ENCODE measurements at places on chromosomes 2 and 18.

DNA sequence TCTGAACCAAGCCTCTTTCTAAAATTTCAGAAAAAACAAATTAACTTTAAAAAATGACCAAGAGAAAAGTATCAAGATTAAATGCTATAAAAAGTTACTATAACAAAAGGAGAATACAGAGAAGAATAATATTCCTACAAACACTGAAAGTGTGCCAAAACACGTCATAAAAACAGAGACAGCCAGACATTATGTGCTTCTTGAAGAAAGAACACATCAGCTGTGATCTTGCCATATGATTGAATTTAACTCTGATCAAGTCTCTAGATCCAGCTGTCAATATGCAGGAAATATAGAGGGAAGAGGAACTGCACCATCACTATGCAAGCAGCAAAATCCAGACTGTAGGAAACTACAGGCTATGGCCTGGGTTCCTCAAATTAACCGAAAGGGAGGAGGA is 33.7 kb upstream of the COL5A2 start:
- no peak for DNase-seq

DNA sequence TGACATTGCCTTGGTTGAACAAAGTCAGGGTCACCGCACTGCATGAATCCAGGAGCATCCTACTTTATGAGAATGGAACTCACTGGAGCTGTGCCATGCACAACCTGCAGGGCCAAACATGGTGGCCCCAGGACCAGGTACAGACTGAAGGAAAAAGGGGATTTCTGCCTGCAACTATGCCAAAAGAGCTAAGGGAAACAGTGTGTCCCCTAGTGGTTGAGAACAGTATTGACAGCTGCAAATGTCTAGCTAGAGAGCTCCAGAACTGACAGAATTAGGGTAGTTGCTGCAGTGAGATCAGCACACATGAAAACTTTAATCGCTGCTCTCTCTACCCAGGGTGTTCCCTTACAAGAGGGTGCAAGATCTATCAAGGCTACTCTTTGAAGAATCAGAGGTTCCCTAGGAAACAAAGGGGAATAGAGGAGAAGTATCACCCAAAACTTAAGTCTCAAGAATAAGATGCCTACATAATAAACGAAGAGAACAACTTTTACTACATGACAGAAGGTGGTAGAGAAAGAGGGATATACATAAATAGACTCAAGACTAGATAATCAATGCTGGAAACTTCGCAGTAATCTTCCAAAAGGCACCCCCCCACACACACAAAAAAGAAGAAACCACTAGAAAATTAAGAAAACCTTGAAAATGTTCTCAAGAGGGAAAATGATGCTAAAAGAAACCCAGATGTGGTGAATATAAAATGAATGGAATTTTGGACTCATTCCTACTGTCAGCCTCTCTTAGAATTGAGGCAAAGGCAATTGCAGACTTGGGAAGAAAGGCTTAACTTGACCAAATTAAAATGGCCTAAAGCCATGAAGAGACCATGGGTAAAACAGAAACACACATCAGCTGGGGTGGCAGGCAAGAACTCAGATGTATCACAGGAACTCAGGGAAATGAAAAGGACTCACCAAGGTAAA is 43.6 kb upstream of the IHH start:
- no peak for DNase-seq

DNA sequence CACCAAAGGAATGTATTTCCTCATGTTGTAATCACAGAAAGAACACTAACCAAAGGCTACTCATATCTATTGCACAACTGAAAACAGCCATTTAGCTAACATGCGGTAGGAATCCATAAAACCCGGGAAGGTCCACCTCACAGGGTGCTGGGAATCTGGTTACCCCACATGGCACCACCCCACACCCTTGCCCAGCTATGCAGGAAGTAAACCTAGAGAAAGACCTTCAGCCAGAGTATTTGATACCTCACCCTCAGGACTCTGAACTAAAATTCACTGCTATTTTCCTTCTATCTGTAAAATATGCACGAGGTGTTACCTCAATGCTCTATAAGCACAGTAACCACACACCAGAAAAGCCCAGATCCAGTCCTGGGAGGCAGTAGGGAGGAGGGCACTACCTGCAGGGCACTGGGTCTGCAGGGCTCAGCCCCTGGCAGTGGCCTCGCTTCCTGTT is 45.8 kb downstream of the PTPN2 start:
- no peak for DNase-seq

GRCh38 chr2:159130302-159130701 is 156.2 kb downstream of the WDSUB1 start:
- no peak for DNase-seq

- DNase-seq: no peak
Measured at GRCh38 chr2:127615511-127616166, 30.3 kb upstream of the GPR17 start.

DNA sequence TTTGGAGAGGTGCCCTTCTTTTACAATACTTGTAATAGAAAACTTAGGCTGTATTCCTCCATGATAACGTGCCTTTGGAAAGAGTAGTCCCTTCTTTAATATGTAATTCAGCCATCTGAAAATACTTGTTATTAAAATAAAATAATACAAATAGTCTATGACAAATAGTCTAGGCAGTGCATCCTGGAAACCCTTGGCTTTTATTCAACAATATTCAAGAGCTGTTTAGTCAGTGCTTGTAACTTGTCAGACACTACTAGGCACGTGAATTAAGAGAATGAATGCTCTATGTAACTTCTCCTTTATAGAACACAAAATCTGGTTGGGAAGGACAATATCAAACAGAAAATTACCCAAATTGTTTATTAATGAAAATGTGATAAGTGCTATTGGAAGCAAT is 388.2 kb downstream of the MTX2 start:
- DNase-seq: no peak

DNA sequence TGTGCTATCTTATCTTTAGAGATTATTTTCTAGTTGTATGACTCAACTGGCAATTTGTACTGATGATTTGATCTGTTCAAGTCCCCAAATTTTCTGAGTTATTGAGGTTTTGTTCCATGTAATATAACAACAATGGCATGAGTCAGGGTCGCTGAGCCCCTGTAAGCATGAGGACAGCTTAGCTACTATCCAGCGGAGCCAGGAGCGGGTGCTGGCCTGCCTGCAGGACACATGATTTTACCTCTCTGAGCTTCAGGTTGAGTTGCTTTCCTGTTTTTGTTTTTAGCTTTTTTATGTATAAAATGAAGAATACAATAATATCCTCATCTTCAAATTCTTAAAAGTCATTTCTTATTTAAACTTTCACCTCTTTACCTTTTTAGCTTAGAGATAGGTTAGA is 561.1 kb downstream of the CNTNAP5 start:
- no peak for DNase-seq

- DNase-seq: no peak
Measured at GRCh38 chr2:173866874-173867618, 98.1 kb downstream of the SP3 start.

GRCh38 chr2:227406177-227407031 is 18.7 kb upstream of the SCYGR1 start:
- no peak for DNase-seq

- DNase-seq: no peak
Measured at GRCh38 chr18:41974796-41975201, 19.8 kb downstream of the PIK3C3 start.

- no peak for DNase-seq
Measured at GRCh38 chr2:143545059-143545948, 416.1 kb downstream of the ARHGAP15 start.

GRCh38 chr2:45567974-45568789 is 42.9 kb downstream of the SRBD1 start:
- DNase-seq: no peak

DNA sequence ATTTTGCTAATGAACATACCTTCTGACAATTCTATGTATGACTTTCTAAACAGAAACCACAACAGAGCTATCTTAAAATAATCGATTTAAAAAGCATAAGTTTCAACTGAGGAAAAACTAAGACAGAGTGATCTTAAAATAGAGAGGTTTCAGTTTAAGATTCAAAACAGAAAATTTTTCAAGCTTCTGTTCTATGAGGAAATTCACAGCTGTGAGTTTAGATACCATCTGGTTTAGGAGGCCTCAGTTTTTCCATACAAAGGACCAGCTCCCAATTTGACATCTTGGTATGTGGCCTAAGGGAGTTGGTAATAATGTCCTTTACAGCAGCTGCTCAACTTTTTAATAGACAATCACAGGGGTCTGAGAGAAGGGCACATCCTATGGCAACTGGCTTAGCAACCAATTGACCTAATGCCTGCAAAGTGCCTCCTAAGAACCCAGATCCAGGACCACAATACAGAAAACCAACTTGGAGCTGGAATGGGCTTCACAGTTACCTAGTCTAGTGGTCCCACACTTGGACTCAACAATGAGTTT is 39.7 kb downstream of the MDH1 start:
- DNase-seq: no peak

DNA sequence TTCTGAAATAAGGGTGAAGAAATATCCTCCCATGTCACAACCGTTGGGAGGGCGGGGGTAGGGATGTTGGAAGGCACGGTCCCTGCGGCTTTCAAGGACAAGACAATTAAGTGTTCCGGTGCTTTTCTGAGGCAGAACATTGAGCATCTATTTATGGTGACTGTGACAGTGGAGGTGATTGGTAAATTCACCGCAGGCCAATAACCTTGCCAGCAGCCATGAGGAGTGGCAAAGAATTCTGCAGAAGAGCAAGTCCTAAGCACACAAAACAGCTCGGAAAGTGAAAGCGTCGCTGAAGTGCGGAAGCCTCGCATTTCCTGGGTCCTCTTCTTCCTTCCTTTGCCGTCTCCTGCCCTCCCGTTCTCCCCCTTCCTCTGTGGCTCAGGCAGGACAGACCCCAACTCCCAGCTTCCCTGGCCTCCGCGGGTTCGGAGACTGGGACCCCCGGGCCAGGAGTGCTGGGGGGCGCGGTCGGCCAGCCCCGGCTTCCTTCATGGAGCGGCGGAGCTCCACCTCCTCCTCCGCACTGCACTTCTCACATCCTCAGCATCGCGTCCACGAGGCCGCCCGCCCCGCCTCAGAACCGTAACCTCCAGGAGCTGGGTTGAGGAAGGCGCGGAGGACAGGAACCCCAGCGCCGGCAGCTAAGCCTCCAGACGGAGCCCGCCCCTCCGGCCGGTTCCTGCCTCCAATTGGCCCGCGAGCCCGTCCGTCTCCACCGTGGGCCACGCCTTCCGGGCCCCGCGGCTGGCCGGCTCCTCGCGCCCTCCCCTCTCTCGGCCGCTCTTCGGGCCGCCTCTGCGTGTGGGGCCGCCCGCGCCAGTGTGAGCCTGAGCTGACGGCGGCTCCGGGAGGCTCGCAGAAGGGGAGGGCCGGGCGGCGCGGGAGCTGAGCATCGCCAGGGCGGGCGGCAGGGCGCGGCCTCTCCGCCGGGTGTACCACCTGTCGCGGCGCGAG is at the start of gene ME2:
TSS of gene ME2 (plus strand) at position 774 of the 957 bp plus-strand sequence. CDS start 16,703 bp downstream, outside the sequence.
- DNase-seq: peak; percentile 86

DNA sequence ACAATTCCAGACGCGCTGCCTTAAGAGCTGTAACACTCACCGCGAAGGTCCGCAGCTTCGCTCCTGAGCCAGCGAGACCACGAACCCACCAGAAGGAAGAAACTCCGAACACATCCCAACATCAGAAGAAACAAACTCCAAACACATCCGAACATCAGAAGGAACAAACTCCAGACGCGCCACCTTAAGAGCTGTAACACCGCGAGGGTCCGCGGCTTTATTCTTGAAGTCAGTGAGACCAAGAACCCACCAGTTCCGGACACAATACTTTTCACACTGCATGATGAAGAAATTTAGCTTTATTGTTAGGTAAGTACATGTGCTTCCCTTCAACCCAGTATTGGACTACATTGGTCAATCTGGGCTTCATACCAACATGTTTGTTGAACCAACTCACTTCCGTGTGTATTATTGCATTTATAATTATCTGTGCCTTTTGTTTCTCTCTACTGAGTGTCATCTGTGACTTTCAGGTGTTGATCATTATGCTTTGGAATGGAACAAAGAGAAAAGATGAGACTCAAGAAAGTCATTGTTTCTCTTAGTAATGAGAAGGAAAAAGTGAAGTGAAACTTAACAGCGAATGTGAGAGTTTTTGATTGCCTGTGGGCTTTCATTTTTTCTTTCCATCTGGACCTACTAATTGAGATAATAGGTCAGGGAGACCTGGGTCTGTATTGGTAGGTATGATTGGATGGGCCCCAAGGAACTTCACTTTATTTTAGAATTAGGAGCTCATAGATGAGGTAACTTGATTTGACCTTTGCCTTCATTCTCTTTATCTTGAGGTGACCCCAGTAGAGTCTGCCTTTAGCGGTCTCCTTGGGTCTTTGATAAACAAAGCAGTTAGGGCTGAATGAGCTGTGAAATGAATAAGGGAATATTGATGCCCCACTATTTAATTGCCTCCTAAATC is 76.1 kb upstream of the CAVIN2 start:
- no peak for DNase-seq

DNA sequence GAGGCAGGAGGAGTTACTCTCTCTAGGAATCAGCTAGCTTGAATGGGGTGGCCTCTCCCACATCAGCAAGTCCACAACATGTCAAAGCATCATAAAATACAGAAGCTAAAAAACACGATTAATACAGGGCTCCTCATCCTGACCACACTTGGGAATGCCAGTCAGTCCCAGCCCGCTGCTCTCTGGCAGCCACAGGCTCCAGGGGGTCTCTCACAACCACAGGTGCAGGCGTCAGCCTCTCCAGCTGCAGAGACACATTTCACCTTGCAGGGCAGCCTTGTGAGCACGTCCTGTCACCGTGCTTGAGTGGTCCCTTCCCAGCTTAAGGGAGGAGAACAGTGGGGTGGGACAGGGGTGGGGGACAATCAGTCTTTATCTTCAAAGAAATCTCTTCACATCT is 137.4 kb upstream of the SH3BP4 start:
- peak; percentile 2 for DNase-seq

- no peak for DNase-seq
Measured at GRCh38 chr2:46091961-46092667, 205.1 kb upstream of the EPAS1 start.

DNA sequence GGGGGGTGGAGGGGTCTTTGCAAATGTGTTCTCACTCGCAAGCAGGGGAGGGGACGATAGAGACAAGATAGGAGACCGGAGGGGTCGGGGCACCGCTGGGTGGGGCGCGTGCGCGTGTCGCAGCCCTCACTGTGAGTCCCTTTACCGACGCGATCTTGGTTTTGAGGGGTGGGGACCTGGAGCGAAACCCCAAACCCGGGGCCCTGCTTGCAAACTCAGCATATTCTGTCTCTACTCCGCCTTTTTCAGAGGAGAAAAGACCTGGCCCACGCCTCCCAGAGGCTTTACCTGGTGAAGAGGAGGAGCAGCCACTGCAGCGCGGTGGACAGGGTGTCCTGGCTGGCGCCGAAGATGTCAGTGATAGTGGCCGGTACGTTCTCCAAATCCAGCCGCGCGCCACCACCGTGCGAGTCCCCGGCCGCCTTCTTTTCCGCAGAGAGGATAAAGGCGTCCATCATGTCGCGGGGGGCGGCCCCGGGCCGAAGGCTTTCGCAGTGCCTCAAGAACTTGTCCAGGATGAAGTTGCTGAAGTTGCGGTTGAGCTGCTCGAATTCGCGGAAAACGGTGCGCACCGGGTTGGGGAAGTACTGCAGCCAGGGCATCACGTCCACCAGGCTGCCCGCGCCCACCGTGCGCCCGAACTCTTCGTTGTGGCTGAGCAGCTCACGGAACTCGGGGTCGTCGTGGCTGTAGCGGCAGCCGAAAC is 1.7 kb downstream of the CYP1B1 start:
- no peak for DNase-seq

GRCh38 chr18:38322206-38322605 is 756.6 kb upstream of the CELF4 start:
- DNase-seq: no peak

Data from NCI-H187 (cell line).